ENCODE measurements at places on chromosomes 13 and 19. TPM values are rescaled to one million over a fixed set of nuclear protein-coding genes. Genes with fewer than 3 reads are reported as not detected.

- no peak overlapping the region for H3K4me3 ChIP-seq
- no peaks in the 10 kb centered on the region for H3K27me3 ChIP-seq
- peaks cover 2% of the 10 kb centered on the region for H3K36me3 ChIP-seq
- H3K4me1 ChIP-seq, result peaks cover 28% of the 10 kb centered on the region
- H3K27ac ChIP-seq, result no peak overlapping the region
Measured at GRCh38 chr13:46342538-46342937, 44.5 kb downstream of the RUBCNL start.

DNA sequence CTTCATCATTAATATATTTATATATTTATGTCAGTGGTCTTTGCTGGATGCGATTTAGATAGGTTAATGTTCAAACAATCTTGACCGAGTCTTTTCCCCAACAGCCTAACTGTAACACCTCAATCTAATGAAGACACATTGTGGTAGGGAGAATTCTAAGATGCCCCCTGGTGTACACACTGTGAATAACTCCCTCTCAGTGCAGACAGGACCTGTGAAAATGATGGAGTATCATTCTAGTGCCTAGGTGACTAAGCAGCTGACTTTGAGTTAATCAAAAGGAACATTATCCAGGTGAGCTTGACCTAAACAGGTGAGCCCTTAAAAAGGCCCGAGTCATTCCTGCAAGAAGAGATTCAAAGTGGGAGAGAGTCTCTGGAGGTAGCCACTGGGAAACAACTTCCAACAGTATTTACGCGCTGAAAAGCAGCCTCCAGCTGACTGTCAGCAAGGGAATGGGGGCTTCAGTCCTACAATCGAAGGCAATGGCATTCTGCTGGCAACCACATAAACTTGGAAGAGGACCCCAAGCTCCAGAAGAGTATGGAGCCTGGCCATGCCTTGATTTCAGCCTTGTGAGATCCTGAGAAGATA is 28.0 kb upstream of the KBTBD7 start:
- H3K36me3 ChIP-seq, result peaks cover 14% of the 10 kb centered on the region
- H3K27me3 ChIP-seq, result no peaks in the 10 kb centered on the region
- H3K4me3 ChIP-seq, result no peak overlapping the region
- DNase-seq, result peak; percentile 68
- H3K27ac ChIP-seq, result no peak overlapping the region

- DNase-seq, result no peak
- H3K36me3 ChIP-seq, result peaks cover 21% of the 10 kb centered on the region
- H3K27ac ChIP-seq, result no peak overlapping the region
- H3K4me1 ChIP-seq, result no peaks in the 10 kb centered on the region
- no peak overlapping the region for H3K4me3 ChIP-seq
Measured at GRCh38 chr13:30235216-30235615, 72.1 kb downstream of the KATNAL1 start.

The NLRP5 gene
- total RNA-seq, result not detected

Data from activated CD8-positive, alpha-beta memory T cell treated with anti-CD3 and anti-CD28 coated beads, Interleukin-2, amount 10 ng/mL, durations not matched to agents 7 days and 5 days (primary cell).